ENCODE measurements at places on chromosomes 16 and 17.

DNA sequence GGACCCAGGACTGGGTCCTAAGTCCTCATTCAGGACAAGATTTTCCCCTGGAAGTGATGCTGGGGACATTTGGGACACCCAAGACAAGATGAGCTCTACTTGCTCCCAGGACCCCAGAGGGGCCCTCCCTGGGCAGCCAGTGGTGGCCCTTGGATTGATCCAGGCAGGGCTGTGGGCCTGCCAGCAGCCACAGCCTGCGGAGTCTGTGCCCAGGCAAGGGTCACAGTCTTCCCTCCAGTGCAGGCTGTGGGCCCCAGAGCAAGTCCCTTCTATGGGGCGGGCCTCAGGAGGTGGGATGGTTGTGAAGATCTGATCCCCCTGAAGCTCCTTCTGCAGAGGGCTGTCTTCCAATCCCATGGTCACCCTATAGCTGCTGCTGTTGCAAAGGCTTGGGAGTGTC is 12.6 kb downstream of the CA7 start:
- DNase-seq, result no peak

GRCh38 chr17:45756266-45756991 is 27.7 kb upstream of the CRHR1 start:
- no peak for DNase-seq

DNA sequence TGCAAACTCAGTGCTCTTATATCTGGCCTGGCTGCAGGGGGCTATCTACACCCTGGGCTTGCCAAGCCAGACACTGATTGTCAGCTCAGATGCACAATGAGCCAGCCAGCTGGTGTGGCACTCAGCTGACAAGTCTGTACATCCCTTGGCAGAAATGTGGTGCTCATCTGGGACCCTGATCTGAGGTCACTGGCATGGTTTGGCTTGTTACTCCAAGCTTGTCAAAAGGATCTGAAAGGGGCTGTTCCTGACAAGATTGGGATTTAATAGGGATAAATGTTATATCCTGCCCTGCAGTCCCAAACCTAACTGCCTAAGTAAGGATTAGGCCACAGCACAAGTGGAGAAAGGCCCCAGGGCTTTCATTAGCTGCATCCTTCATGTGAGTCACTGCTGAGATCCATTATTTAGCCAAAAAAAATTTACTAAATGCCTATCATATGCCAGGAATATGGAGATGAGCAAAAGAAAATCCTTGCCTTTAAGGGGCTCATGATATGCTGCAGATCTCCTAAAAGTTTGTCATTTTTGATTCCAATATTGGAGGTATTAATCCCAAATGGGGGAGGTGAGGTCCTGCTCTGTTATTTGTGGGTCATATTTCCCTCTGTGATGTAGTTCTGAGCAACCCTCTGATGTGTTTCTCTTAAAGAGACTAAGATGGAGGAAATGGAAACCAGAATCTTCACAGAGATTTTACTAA is 6.3 kb downstream of the SLC6A2 start:
- no peak for DNase-seq

DNA sequence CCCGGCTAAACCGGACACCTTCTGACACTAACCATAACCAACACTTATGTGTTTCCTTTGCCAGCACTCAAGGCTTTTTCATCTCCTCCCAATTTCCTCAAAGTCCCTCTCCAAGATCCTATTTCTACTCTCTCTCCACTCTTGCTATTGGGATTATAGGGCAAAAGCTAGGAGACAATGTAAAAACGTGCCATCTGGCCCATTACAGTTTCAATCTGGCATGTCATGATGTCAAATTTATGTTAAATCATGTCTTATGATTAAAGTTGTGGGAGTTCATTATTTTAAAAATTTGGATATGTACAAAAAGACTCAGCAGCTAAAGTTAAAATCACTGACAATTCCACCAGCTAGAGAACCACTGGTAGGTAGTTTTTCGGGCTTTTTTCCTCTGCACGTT is 77.3 kb downstream of the ZFHX3 start:
- DNase-seq, result no peak

DNA sequence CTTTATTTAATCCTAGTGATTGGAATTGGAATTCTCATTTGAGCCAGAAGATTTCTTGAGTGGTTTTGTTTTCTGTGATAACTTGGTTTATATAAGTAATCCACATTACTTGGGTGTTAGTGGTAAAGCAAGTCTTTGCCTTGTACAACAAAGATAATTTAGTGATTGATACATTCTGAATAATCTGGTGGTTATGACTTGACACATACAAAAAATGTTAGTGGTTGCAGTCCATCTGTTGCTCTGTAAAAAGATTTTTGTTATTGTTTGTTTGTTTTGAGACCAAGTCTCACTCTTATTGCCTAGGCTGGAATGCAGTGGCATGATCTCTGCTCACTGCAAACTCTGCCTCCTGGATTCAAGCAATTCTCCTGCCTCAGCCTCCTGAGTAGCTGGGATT is 13.2 kb downstream of the OMG start:
- no peak for DNase-seq

DNA sequence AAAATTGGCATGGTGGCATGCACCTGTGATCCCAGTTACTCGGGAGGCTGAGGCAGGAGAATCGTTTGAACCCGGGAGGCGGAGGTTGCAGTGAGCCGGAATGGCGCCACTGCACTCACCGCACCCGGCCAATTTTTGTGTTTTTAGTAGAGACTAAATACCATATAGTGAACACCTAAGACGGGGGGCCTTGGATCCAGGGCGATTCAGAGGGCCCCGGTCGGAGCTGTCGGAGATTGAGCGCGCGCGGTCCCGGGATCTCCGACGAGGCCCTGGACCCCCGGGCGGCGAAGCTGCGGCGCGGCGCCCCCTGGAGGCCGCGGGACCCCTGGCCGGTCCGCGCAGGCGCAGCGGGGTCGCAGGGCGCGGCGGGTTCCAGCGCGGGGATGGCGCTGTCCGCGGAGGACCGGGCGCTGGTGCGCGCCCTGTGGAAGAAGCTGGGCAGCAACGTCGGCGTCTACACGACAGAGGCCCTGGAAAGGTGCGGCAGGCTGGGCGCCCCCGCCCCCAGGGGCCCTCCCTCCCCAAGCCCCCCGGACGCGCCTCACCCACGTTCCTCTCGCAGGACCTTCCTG is at the start of gene HBQ1:
Gene HBQ1 (plus strand): TSS at position 359 of the 575 bp plus-strand sequence. CDS start 28 bp downstream, at position 387.
- no peak for DNase-seq

GRCh38 chr17:80872501-80873306 is 118.9 kb upstream of the CHMP6 start:
- no peak for DNase-seq

All from fibroblast of skin of left biceps (primary cell).